ENCODE measurements at places on chromosomes 3 and 15.
A peak's percentile ranks its signal among the peaks of the same experiment; 100 is the strongest.

- peak; percentile 19 for DNase-seq
Observed at GRCh38 chr15:67824976-67825880, at the start of gene SKOR1. Gene SKOR1 (plus strand): TSS chr15:67825509. CDS start chr15:67825603, 94 bp downstream.

- no peak for DNase-seq
Observed at GRCh38 chr3:13786811-13787210, 93.1 kb downstream of the WNT7A start.

GRCh38 chr3:126394179-126394976 lies at the start of gene CFAP100:
Gene CFAP100 (plus strand): TSS chr3:126394909. CDS start chr3:126396001, 1,092 bp downstream.
- DNase-seq, result peak; percentile 4

DNA sequence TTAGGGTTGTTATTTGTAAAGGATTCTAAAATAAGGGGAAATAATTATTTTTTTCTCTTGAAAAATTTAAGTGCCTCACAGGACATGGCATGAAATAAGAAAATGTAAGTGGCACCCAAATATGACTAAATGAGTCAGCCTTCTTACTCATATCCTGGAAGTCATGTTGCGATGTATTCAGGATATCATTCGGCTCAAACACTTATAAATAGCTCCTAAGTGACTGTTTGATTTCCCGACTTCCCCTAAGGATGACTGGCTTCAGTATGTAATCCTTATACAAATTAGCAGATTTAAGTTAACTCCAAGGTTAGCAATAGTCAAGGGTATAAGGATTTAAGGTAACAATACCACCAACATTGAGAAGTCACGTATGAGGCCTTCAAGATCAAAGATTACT lies 57.3 kb upstream of the OSTN start:
- peak; percentile 80 for DNase-seq

- DNase-seq, result no peak
Observed at GRCh38 chr15:79185199-79185598, 94.6 kb upstream of the RASGRF1 start.

DNA sequence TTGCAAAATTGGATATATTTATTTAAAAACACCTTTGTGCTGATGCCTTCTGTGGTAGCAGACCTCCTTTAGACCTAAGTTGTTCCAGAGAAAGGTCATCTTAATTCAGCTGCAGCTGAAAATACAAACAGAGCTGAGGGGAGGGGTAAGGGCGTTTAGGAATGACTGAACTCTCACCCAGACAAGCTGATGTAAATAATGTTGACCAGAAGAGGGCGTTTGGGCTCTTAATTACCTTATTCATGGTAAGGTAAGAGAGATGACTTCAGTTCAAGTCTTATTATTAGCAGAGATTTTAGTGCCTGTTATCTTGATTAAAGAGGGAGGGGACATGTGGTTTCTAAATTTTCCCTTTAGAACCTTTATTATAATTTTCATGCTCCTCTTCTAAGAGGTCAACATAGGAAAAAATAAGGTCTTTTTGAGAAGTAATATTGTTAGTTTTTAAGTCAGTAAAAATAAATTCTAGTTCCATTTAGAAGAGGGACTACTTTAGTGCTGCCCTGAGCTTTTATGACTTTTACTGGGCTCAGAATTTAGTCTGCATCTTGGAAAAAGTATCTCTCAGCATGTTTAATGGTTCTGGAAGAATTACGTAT lies 46.3 kb downstream of the GPR171 start:
- DNase-seq, result peak; percentile 66

DNA sequence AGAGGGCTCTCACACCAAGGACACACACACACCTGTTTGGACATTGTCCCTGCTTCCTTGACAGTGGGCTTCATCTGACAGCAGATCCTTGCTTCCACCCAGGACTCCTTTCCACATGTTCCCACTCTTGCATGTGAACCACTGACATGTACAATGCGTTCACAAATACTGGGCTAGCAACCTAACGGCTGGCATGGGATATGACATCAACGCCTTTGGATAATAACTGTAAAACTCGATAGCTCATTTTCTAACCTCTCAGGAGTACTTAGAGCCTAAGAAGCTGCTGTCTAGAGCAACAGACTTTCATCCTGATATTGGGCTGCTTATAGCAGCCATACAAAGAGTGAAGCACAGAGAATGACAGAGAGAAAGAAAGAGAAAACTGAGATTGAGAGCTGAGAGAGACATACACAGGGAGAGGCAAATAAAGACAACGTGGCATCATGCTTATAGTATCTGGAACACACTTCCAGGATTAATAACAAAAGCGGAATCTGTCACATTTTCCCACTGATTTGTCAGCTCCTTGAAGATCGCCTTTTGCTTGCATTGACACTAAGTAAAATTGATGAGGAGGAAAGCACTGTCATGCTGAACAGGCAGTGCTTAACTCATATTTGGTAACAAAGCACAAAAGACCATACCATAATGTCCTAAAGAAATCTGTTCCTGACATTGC lies 1.7 kb downstream of the GUCA1C start:
- DNase-seq, result no peak

DNA sequence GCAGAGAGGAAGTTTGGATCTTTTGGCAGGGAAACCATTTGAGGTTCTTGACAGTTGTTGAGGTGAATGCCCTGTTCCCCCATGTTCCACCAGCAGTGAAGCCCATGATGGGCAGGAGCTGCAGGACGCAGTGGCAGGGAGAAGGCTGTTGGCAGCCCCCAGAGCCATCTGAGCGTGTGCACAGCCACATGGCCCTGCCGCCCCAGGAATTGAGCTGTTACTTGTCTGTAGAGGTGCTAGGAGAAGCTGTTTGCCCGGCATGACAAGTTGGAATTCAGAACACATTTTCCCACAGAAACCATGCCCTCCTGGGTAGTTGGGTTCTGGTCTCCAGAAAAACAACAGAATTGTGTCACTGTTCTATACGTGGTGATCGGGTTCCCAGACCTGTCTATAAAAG lies 218.2 kb upstream of the NR2E3 start:
- no peak for DNase-seq

DNA sequence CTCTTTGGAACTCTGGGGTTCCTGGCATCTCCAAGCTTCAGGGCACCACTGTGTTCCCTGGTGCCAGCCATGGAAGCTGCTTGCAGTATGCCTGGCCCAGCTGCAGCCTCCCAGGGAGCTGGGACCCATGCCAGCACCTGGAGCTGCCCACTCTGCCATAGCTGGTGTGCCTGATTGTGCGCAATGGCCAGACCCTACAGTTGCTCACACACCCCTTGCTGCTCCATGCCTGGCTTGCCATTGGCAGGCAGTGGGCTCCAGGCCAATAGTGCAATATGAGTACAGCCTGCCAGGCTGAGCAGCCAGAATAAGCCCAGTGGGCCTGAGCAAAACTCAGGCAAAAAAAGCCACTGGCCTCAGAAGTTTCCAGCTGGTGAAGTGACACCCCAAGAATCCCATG lies 43.8 kb upstream of the LRRFIP2 start:
- no peak for DNase-seq

DNA sequence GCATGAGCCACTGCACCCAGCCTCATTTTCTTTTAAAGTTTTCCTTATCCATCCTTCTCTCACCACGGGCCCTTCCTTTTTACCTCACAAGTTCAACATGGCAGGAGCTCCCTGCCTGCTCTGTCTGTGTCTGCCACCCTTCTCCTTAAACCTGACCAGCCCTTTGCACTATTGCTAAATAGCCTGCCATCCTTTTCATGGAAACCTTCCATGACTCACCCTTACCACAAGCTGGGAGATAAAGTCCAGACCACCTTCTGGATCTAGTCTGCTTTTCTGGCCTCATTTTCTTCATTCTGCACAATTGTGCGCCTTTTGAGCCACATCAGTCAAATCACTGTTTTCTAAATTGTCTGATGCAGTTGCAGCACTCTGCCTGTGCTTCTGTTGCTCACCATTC lies 8.9 kb downstream of the PARP14 start:
- DNase-seq, result no peak

DNA sequence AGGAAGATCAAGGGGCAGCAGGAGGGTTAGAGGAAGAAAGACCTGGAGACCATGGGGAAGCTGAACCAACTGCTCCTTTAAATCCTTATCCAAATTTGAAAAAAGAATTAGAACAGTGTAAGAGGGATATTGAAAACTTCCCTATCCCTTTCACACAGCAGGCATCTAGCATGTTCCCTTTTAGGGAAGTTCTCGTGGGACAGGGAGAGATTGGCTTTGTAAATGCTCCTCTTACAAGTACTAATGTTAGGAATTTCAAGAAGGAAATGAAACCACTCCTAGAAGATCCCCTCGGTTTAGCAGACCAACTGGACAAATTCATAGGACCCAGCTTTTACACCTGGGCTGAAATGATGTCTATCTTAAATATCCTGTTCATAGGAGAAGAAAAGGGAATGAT lies 41.5 kb downstream of the PPCDC start:
- no peak for DNase-seq

- DNase-seq, result no peak
Observed at GRCh38 chr3:160081958-160082533, 93.4 kb downstream of the IL12A start.

DNA sequence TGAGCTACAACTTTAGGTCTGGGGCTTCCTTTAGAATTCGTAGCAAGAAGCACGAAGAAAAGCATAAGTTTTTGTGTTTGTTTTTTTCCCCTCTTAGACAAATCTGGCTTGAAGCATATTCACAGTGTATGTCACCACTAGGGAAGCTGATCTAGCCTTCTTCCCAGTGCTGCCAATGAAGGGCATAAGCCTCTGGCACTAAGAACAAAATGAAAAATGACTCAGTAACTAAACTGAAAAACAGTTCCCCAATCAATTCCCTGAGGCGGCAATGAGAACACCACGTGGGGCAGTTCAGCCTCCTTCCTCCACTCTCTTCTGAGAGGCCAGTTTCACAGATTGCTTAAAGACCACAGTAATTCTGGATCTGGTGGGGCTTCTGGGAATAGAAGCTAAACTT lies 338.1 kb downstream of the GAP43 start:
- DNase-seq, result no peak

DNA sequence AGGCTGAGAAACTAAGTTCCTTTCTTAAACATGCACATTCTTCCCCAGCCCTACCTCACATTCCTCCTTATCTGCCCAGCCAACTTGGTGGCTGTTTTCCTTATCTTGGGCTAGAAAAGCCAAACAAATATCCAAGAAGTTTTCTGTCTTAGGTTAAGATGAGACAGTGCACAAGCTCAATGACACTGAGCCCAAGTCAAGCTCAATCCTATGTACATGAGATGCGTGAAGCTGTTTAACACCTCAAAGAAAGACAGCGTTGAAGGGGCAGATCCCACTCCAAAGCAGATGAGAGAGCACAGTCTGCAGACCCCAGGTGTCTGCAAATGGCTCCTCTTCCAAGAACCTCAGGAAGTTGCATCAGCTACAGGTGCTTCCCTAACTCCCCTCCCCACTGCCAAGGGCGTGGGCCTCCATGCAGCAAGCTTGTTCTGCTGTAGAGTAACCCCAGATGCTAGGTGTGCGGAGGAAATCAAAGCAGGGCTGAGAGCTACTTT lies 16.6 kb downstream of the LRRC2 start:
- no peak for DNase-seq

DNA sequence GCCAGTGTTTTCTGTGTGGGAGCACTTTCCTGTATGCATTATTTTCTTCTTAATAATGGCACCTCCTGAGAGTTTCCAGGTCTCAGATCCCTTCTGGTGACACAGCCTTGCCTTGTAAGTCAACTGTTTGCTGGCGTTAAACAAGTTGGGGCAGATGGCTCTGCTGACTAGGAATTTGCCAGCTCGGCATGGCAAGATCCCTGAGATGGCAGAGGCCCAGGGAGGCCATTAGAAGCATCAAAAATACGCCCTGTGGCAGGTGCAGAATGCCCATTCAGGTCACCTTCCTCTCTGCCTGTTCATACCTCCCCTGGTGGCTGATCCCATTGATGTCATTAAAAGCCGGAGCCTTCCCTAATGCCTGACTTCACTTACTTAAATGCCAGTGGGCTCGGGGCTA lies 320.9 kb upstream of the CTDSPL start:
- DNase-seq, result no peak

DNA sequence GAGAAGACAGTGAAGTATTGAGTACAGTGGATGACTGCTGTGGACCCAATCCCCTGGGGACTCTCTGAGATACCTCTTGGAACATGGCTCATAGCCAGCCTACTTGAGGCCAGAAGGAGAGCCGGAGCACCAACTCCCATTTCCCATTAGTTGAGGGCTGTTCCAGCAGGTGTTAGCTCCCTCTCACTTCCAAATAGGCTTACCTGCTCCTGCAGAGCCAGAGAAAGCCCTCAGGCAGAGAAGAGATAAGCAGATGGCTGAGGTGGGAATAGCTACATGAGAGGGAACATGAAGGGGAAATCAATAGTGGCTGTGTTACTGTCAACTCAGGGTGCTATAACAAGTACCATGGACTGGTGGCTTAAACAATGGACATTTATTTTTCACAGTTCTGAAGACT lies 4.6 kb upstream of the CCK start:
- no peak for DNase-seq

DNA sequence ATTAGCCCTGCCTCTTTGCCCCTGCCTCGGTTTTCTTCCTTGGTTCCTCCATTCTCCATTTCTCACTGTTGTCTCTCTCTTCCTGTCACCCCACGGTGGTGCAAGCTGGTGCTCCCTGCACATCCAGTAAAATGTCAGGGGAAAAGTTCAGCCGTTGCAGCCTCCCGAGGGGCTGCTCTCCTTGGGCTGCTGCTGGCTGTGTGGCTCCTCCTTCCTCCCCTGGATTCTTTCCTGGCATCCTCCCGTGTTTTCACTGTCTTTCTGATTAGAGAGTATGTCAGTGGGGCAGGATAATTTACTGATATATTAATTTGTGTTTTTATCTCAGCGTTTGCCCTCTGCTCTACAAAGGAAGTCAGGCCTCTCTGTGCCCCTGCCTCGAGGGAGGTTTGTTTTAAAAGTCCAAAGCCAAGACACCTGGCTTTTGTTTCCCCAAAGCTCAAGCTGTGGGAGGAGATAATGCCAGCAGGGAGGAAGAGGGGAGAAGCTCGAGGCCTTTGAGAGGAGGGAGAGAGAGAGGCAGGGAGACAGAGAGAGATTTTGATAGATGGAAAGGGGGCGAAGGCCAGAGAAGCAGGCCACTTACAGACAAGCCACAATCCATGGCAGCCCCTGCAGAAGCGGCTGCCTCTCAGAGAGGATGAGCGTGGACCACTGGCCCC lies 150.3 kb upstream of the NR2F2 start:
- DNase-seq, result no peak

GRCh38 chr3:62233065-62233464 lies 140.3 kb downstream of the FEZF2 start:
- no peak for DNase-seq

DNA sequence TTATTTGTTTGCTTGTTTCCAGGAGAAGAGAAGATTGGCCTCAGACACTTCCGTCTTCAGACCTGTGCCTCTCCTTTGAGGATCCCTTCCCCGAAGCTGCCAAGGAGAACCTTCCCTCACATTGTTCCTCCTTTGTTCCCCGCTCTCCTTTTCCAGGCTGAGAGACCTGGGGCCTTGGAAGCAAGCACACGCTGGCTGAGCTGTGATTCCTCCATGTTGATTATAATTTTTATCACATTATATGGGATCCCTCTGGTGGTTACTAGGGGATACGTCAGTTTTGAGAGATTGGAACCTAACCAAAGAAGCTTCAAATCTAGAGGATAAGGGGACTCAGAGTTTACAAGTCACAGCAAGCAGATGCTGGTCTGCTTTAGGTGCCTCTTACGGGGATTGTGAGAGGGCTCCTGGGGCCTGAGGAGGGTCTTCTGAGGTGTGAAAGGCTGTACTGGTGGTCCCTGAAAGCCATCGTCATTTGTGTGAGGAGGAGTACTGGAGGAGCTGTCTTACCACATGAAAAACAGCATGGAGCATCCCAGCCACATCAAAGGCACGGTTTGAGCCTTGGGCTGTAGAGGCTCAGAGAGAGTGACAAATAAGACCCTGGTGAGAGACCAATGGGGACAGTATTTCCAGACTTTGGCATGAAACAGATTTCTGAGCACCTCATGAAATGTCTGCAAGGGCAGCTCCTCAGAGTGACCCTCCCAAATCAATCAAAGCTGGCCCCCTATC lies 760.1 kb upstream of the CFAP20DC start:
- peak; percentile 76 for DNase-seq

GRCh38 chr3:88005066-88005465 lies 53.7 kb downstream of the CGGBP1 start:
- peak; percentile 34 for DNase-seq

All from fibroblast of upper back skin (primary cell).